OCI-M1 (cell line): ENCODE measurements at places on chromosomes 16 and 17.

- DNase-seq = no peak
These were observed 27.9 kb upstream of the HYDIN start for GRCh38 chr16:71258372-71258771.

- peak; percentile 43 for DNase-seq
These were observed 22.3 kb upstream of the PABPN1L start for GRCh38 chr16:88888461-88889387.

GRCh38 chr16:50395763-50396710, 27.2 kb upstream of the BRD7 start:
- peak; percentile 78 for DNase-seq

DNA sequence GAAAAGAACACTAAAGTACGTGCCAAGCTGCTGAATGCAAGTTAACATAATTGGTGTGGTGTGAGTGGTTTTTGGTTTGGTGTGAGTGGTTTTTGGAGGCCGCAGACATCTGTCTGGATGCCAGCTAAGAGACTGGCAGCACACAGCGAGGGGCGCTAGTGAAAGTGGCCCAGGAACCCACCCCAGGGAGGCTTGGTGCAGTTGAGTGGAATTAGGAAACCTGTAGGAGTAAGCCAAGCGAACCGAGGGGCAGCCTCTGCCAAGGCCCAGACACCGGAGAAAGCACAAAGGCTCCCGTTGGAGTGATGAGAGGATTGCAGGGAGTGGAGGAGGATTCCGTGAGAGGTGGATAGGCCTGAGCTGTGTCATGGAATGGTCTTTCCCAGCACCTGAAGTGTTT, 24.6 kb upstream of the SLC5A11 start:
- DNase-seq = no peak

- no peak for DNase-seq
These were observed 45.3 kb downstream of the COX4I1 start for GRCh38 chr16:85844786-85845185.

GRCh38 chr17:36004594-36005108, 3.3 kb upstream of the CCL15 start:
- DNase-seq = peak; percentile 4

GRCh38 chr17:19650826-19651225, 2.3 kb downstream of the ALDH3A2 start:
- DNase-seq = no peak

DNA sequence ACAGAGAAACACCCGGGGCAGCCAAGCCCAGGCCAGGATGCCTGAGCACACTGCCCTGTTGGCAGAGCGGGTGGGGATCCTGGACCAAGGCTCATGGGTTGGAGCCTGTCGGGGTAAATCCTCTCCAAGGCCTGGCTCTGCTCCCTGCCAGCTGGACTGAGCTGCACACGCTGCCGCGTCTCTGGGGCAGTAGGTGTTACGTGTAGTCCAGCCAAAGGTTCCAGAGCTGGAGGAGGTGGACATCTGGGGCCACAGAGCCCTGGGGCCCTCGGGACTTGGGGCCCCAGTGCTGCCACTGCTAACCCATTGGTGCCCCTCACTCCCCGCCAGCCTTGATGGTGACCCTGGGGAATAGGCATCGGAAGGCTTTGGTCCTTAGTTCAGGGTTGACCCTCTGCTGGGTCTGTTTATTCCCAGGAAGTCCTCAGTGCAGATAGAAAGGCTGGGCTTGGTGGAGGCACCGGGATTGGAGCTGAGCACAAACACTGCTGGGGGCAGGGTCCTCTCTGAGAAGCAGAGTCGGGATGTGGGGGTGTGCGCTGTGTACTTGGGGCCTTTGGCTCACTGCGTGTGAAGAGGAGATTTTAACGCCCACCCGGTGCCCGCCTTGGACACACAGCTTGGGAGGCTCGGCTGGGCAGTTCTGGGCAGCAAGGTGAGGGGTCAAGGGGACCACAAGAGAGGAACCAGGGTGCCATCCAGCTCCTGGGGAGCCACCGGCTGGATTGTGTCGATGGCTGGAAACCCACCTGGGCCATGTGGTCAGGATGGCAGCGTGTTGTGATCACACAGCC, 16.3 kb upstream of the CBX4 start:
- DNase-seq = no peak

GRCh38 chr16:9708972-9709620, 473.1 kb downstream of the GRIN2A start:
- DNase-seq = no peak

- DNase-seq = no peak
These were observed 225.7 kb downstream of the UTP18 start for GRCh38 chr17:51486091-51486490.

GRCh38 chr16:50583211-50583610, 35.0 kb downstream of the NKD1 start:
- DNase-seq = no peak

GRCh38 chr16:8047736-8048135, 542.6 kb downstream of the TMEM114 start:
- DNase-seq = no peak

- DNase-seq = no peak
These were observed 62.0 kb upstream of the TEKT3 start for GRCh38 chr17:15403276-15403939.

DNA sequence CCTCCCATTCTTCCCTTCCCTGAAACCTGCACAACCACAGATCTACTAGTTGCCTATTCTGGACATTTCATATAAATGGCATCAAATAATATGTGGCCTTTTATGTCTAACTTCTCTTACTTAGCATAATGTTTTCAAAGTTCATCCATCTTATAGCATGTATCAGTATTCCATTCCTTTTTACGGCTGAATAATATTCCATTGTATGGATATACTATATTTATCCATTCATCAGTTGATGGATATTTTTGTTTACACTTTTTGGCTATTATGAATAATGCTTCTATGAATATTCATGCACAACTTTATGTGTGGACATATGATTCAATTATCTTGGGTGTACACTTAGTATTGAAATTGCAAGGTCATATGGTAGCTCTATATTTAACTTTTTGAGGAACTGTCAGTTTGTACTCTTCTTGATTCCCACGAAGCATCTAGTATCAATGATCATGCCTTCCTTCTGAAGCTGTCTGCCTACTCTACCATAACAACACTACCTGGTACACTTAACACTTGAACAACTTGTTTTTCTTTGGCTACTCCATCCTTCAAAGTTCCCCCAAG, 12.7 kb upstream of the CHD3 start:
- no peak for DNase-seq

- no peak for DNase-seq
These were observed 3.1 kb upstream of the NPIPB7 start for GRCh38 chr16:28475221-28475620.

DNA sequence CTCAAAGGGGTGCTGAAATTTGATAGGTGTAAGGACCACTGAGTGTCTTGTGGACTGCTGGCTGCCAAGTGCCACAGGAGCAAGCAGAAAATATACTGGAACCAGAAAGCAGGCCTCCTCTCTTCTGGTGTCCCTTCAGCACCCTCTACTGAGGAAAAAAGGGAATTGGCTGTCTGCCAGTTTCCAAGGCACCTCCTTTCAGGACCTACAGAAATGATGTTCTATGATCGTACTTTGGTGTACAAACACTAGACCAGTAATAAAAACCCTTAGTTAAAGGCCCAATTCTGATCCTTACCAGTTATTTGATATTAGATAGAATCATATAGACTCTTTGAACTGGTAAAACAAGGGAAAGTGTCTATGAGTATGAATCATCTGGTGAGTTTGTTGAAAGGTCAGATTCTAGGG, 35.8 kb upstream of the BCAS3 start:
- DNase-seq = peak; percentile 88

GRCh38 chr16:26569793-26570192, 496.9 kb upstream of the C16orf82 start:
- peak; percentile 6 for DNase-seq

DNA sequence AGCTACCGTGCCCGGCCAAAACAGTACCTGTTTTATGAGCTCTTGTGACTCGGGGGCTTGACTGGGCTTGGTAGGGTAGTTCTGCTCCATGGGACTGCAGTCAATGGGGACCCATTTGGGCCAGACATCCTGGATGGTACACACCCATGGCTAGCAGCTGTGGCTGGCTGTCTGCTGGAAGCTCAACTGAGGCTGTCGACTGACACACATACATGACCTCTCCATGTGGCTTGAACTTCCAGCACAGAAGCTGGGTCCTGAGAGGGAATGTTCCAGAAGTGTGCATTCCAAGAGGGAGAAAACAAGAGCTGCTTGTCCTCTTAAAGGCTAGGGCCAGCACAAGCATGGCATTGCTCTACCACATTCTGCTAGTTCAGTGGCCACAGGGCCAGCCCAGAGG, 14.9 kb upstream of the NKD1 start:
- DNase-seq = no peak

DNA sequence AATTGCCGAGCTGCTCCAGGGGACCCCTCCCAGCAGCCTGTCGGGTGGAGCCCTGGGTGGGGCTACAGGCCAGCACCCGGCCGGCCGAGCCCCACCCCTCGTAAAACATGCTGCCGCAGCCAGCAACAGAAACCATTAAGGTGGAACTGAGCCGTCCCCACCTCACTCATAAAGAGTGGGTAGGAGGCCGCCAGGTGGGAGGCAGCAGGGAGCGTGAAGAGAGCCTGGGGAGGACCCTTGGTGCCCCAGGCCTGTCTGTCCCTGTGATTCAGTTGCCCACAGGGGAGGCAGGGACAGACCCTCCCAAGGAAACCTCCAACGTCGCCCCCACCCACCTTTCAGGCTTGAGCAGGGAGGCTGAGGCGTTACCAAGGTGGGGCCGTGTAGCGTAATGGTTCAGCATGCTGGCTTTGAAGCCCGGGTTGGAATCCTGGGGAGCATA, 8.4 kb downstream of the FOXN1 start:
- DNase-seq = no peak

- DNase-seq = no peak
These were observed 90.5 kb downstream of the RGS9 start for GRCh38 chr17:65227637-65228036.

GRCh38 chr17:53719229-53719628, 103.5 kb upstream of the KIF2B start:
- DNase-seq = no peak

- DNase-seq = no peak
These were observed 14.0 kb downstream of the EEF2K start for GRCh38 chr16:22220069-22220440.

- peak; percentile 34 for DNase-seq
These were observed 67.0 kb downstream of the TUBD1 start for GRCh38 chr17:59825533-59826322.

DNA sequence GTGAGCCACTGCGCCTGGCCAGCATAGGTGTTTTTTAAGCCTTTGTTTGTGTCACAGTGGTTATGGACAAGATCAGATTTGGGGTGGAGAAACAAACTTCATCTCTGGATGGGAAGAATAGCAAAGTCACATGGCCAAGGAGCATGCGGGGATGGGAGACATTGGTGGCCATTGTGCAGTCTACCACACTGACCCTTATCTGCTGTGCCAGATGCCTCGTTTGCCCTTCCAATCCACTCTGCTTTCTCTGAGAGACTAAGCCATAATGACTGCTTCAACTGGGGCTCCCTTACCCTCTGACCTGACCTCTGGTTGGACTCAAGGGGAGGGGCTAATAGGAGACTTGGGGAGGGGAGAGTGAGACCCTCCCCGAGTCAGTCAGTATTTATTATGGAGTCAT, 166.8 kb downstream of the PRKCB start:
- peak; percentile 84 for DNase-seq

DNA sequence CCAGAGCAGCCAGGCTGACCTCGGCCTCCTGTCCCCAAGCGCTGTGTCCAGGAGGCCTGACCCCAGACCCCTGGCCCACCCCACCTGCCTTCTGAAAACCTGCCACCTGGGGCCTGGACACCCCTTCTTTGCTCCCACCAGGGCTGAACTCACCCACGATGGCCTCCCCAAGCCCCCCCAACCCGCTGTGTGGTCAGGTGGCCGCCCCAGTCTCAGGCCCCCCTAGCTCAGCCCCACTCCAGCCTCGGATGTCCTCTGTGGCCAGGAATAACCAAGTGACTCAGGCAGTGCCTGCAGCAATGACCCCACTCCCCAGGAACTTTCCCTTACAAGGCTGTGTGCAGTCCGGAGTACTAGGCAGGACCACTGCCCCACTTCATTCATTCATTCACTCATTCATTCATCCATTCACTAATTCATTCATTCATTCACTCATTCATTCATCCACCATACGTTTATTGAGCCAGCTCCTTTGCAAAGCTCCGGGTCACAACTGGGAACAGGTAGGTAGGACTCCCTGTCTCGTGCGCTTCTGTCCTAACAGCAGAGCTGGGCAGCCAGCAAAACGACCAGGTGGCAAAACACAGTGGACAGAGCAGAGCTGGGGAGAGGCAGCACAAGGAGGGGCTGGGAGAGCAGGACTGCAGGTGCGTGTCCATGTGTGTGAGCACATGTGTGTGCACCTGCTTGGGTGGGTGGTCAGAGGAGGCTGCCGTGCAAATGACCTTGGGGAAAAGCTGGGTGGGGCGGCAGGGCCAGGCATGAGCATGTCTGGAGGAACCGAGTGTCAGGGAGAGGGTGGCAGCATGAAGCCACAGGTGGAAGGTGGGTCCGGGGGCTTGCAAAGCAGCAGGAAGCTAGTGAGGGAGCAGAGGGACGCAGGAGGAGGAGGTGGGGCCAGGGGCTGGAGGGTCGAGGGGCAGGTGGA, 75.8 kb upstream of the CBX4 start:
- DNase-seq = no peak

- DNase-seq = no peak
These were observed 80.8 kb upstream of the CIBAR2 start for GRCh38 chr16:85193115-85193493.
